ENCODE measurements at places on chromosomes 7 and 10. TPM values are rescaled to one million over a fixed set of nuclear protein-coding genes. Genes with fewer than 3 reads are reported as not detected.

FBXO24 gene
- 2.5 TPM for total RNA-seq

LBX1 gene
- total RNA-seq = not detected

METTL27 gene
- total RNA-seq = 5.9 TPM

CPED1 gene
- 82.0 TPM for total RNA-seq

ADD3 gene
- total RNA-seq = 599 TPM

TMEM236 gene
- total RNA-seq = 0.44 TPM

Data from camera-type eye (tissue), 1 donor.